ENCODE measurements at places on chromosomes 1 and 21.

- peak; percentile 20 for DNase-seq
These were observed 61.4 kb upstream of the KIRREL1 start for GRCh38 chr1:157932069-157932468.

DNA sequence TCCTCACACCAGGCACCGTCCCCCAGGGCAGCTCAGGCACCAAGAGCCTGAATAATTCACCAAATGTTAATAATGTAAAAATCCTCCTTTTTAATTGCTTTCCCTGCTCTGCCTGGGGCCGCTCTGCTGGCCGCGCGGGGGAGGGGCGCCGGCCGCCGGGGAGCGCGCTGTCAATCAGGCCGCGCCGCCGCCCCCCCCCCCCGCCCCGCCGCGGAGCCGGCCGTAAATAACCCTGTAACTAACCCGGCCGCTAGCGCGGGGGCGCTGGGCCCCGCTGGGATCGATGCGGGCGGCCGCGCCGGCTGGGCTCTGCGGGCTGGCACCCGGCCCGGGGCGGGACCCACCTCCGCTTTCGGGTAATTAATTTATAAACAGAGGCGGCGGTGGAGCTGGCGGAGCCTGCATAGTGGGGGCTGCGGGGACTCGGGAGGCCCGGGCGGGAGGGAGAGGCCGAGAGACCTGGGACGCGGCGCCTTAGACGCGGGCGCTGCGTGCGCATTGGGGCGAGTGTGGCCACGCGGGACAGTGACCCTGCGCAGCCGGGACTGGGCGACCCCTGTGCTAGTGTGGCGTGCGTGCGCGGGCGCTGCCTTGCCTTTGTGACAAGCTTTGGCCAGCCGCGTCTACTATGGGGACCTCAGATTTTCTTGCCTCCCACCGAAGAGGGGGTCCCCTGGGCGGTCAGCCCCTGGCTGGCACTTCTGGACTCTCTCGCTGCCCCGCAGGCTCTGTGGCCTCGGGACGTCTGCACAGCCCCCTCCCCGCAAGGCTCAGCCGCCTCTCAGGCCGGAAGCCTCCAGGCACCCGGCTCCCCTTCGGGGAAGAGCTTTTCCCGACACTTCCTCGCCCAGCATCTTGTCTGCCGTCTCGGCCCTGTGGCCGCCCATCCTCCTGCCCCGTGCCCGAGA, 16.6 kb downstream of the SAMD11 start:
- DNase-seq, result no peak

DNA sequence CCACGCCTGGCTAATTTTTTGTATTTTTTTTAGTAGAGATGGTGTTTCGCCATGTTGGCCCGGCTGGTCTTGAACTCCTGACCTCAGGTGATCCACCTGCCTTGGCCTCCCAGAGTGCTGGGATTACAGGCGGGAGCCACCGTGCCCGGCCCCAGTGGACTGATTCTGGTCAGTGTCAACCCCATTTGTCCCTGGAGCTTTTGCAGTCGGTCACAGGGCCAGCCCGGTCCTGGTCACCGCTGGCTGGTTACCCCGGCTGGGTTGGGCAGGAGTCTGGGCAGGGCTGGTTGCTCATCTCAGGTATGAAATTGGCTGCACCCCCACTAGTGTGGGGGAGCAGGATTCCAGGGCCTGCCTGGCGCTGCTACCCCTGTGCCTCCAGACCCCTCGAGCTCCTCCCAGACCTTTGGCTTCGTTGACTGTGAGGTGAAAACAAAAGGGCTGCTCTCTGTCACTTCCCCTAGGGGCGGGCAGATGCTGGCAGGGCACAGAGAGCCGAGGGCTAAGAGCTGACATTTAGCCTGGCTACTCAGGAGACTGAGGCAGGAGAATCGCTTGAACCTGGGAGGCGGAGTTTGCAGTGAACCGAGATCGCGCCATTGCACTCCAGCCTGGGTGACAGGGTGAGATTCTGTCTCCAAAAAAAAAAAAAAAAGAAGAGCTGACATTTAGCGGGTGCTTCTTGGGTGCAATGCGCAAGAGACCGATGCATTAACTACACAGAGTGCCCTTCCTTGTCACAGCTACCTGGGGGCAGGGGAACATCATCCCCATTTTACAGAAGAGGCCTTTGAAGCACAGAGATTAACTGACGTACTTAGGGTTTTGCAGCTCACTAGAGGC, 10.6 kb downstream of the TNFRSF1B start:
- DNase-seq, result no peak

DNA sequence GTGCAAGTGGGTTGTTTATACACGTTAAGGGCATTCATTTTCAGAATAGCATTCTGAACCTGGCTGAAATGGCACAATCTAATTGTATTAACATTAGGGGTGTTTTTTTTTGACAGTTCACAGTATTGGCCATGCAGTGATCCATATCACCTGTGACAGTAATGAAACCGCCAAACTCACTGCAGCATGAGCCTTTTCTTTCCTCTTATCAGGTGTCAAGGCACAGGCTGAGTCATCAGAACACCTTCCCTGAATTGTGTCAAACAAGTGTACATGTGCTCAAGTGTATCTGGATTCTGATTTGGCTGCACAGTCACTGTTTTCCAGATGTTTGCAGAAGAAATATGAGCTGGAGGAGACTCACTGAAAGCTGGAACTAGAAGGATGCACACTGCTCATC, 47.7 kb upstream of the C8B start:
- DNase-seq, result no peak

- no peak for DNase-seq
These were observed 24.0 kb downstream of the TCEANC2 start for GRCh38 chr1:54077359-54077758.

GRCh38 chr1:55400508-55400907, 185.3 kb upstream of the USP24 start:
- no peak for DNase-seq

- DNase-seq, result no peak
These were observed 36.9 kb downstream of the C2CD2 start for GRCh38 chr21:41916888-41917433.

DNA sequence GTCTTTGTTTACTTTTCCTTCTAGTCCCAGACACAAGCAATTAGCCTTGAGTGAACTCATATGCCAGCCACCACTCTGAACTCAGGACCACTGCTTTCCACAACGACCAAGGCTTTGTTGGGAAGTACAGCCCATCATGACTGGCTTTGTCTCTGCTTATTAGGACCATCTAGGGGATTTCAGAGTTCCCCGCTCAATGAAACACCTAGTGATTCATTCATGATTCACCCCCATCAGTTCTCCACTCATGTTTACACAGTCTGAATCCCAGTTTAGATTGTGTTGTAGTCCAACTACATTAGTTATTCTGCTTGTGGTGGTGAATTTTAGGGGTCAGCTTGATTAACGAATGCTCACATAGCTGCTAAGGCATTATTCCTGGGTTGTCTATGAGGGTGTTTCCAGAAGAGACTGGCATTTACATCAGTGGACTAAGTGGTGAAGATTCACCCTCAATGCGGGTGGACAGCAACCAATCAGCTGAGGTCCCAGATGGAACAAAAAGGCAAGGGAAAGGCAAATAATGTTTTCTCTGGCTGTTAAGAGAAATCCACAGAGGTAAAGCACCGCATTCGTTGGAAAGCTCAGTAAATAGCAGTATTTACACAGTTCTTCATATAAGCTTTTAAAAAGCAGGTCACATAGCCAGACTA, 122.7 kb downstream of the RGS21 start:
- DNase-seq, result no peak

GRCh38 chr1:167720965-167721616, 691 bp upstream of the MPZL1 start:
- DNase-seq, result peak; percentile 44

DNA sequence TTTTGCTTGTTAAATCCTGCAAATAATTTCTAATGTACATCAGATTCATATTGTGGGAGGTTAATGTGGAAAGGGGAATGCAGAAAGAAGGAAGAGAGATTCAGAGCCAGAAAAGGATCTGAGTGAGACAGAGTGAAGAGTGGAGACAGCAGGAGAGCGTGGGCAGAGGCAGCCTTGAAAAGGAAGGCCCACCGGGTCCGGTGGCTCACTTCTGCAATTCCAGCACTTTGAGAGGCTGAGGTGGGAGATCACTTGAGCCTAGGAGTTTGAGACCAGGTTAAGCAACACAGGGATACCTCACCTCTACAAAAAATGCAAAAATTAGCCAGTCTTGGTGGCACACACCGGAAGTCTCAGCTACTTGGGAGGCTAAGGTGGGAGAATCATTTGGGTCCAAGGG, 222.0 kb upstream of the RAB4A start:
- DNase-seq, result no peak

DNA sequence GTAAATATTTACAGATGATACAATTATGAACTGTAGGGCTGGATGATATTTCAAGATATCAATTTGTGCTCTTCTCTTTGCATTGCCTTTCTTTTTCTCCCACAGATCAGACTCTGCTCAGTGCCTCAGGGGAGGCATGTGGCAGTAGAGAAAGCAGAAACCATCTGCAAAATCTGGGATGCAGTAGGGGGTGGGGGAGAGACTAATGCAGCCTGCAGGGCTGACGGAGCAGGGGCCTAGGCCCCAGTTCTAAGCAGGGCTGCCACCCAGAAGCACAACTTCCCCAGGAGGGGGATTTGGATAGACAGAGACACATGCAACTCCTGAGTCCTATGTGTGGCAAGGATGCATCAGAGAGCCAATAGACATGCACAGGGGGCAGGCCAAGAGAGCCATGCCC, 511.6 kb downstream of the SMYD3 start:
- no peak for DNase-seq

DNA sequence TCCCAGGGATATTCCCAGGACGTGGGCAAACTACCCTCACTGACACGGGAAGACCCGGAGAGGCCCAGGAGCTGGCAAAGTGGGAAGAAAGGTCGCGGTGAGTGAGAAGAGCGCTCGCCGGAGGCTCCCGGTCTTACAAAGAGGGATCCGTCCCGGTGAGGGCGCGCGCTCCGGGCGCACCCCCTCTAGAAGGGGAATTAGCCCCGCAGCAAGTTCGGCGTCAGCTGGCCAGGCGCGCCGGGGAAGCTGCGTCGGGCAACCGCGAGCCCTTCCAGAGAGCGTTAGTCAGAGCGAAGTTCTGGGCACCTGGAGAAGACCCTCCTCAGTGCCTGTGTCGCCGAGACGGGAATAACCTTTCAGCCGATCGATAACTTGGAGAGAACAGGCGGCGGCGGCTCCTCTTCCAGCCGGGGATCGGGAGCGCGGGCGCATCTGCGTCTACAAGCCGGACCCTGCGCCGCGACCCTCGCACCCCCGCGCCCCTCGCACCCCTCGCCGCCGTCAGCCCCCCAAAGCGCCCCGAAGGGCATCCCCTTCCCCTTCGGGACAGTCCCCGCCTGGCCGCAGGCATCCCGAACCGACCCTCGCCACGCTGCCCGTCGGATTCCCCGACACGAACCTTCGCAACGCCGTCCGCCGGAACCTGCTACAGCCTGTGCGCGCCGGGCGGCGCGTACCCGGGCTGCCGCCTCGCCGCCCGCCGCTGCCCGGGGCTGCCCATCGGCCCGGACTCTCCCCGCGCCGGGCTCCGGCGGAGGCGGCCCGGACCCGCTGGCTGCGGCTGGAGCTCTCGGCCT, 485 bp downstream of the SIPA1L2 start:
- peak; percentile 36 for DNase-seq

- DNase-seq, result no peak
These were observed 267.2 kb upstream of the SGIP1 start for GRCh38 chr1:66266756-66267155.

- no peak for DNase-seq
These were observed 16.4 kb upstream of the CGN start for GRCh38 chr1:151494741-151495281.

DNA sequence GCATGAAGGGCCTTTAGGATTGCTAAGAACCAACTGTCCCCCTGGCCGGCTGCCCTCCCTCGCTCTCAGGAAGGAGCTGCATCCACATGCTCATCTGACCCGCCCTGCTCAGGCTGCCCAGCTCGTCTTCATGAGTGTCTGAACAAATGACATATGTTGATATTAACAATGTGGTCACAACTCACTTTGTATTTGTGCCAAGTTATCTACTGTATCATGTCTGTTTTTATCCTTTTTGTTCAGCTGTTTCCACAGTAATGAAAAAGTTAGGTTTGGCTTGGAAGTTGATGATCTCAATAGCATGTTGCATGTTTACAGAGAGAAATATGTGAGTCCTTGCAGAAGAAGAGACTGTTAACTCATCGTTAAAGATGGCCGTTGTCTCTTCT, 75.1 kb downstream of the PHTF1 start:
- no peak for DNase-seq

- no peak for DNase-seq
These were observed 25.7 kb downstream of the TENT5C start for GRCh38 chr1:117631359-117632160.

GRCh38 chr1:155166471-155167165, 6.5 kb downstream of the KRTCAP2 start:
- DNase-seq, result peak; percentile 81

DNA sequence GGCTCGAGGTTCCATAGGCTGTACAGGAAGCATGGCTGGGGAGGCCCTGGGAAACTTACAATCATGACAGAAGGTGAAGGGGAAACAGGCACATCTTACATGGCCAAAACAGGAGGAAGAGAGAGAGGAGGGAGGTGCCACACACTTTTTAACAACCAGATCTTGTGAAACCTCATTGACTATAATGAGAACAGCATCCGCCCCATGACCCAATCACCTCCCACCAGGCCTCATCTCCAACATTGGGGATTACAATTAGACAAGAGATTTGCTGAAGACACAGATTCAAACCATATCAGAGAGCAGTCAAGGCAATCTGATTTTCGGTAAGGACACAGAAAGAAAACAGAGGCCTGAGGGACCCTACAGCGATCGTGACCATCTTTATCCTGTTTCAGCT, 41.7 kb downstream of the TNFRSF9 start:
- no peak for DNase-seq

DNA sequence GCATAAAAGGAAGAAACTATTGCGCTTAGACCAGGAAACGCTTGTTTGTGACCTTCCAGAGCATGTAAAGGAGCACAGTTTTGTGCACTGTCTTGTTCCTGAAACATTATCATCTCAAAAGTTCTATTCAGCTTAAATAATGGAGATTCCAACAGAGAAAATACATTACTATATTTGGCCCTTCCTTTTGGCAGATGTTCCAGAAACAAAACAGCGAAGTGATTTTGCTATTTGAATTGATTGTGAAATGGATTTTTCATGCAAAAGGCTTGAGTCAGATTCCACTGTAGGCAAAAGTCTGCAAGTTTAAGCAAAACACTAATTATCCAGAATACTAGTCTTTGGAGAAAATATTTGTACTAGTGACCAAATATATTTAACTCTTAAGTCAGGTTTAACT, 80.3 kb upstream of the PTBP2 start:
- no peak for DNase-seq

- DNase-seq, result peak; percentile 13
These were observed 49.8 kb downstream of the BCAR3 start for GRCh38 chr1:93631626-93632365.

GRCh38 chr1:215044151-215044550, 38.4 kb upstream of the KCNK2 start:
- no peak for DNase-seq

- no peak for DNase-seq
These were observed 201.1 kb upstream of the CHRM3 start for GRCh38 chr1:239185245-239185619.

DNA sequence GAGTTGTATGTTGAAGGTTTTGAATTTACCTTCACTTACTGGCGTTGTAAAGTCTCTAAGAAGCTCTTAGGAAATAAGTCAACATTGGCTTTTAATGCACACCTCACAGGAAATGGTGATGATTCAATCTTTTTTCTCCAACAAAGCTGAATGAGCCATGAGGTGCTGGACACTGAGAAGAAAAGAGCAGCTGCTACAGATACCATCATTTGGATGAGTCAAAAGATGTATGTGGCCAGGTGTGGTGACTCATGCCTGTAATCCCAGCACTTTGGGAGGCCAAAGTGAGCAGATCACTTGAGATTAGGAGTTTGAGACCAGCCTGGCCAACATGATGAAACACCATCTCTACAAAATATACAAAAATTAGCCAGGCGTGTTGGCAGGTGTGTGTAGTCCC, 3.3 kb upstream of the IL23R start:
- DNase-seq, result no peak

- DNase-seq, result no peak
These were observed 134.5 kb downstream of the HHIPL2 start for GRCh38 chr1:222413436-222413835.

All from AML-193 (cell line).